Cerebellar nuclear complex (tissue), 1 donor: ENCODE measurements at places on chromosomes 12 and 14.

DNA sequence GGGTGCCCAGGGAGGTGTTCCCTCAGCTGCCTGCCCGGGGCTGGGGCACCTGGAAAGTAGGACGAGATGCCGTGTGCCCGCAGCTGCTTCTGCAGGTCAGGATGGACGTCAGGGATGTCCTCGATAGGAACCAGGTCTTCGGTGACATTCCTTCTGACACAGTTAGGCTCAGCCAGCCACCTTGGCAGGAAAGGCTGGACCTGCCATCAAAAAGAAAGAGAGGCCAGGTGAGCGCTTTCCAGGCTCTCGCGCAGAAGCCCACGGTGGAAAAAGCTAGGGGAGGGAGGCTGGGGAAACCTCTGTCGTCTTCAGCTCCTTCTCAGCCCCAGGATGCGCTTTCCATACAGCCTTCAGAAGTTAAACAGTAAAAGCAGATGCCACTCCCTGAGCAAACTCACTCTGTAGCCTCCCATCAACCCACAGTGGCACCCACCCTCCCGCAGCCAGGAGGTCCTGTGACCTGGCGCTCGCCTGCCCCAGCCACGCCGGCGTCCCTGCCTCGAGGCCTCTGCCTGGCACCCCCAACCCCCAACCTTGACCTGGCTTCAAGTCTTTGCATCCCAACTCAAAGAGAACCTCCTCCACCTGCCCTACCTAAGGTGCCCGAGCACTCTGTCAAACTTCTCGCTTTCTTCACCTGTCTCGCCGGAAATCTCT, 1.3 kb downstream of the DDX51 start:
- DNase-seq = no peak

- no peak for DNase-seq
These were observed 1168.3 kb downstream of the BCL11B start for GRCh38 chr14:98103705-98104104.

DNA sequence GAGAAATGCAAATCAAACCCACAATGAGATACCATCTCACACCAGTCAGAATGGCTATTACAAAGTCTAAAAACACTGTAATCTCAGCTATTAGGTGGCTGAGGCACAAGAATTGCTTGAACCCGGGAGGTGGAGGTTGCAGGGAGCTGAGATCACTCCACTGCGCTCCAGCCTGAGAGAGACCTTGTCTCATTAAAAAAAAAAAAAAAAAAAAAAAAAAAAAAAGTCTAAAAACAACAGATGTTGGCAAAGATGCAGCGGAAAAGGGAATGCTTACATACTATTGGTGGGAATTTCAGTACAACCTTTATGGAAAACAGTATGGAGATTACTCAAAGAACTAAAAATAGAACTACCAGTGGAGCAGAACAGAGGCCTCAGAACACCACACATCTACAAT, 19.0 kb upstream of the ATF7 start:
- DNase-seq = no peak

GRCh38 chr12:57893431-57894353, 47.2 kb upstream of the CTDSP2 start:
- DNase-seq = peak; percentile 82

- DNase-seq = no peak
These were observed 547 bp upstream of the PYGL start for GRCh38 chr14:50944647-50945413.

DNA sequence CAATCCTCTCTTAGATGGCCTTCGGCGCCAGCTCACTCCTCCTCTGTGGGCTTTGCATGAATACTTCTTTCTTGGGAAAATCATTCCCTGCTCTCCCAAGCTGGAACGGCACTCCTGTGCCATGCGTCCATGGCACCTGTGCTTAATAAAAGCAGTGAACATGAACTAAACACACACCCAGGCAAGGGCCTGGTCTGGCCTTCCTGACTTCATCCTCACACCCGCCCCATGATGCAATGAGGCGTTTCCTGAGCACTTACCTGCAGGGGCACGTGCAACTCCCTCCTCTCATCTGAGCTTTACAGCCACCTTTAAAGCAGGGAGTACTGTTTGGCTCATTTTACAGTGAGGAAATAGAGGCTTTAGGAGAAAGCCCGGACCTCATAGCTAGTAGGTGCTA, 219.8 kb downstream of the SLC41A2 start:
- DNase-seq = no peak

GRCh38 chr14:34668111-34668510, 38.2 kb upstream of the SNX6 start:
- DNase-seq = no peak

- no peak for DNase-seq
These were observed 31.0 kb upstream of the DHRS4 start for GRCh38 chr14:23922545-23922944.

- DNase-seq = no peak
These were observed 2.1 kb upstream of the TEX52 start for GRCh38 chr12:2858944-2859421.
